Skeletal muscle cell (primary cell): ENCODE measurements at places on chromosomes 7 and 10.

GRCh38 chr7:70674571-70675010, 457.4 kb upstream of the GALNT17 start:
- DNase-seq: no peak

DNA sequence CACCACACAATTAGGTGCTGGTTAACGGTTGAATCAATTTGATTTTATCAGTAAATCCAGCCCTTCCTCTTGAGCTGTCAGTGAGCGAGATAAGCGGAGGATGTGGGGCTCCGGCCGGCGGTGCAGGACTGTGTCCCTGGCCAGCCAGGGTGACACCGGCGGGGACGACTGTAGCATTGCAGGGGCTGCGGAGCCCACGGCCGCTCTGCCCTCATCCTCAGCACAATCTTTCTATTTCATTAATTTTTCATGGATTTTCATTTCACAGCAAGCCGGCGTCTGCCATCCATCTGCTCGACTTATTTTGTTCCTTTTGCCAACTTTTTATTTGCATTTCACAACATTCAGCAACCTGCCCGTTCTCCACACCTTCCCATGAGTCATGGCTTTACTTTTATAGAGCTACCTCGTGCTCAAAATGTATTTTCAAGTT, 4.7 kb downstream of the ADARB2 start:
- no peak for DNase-seq

DNA sequence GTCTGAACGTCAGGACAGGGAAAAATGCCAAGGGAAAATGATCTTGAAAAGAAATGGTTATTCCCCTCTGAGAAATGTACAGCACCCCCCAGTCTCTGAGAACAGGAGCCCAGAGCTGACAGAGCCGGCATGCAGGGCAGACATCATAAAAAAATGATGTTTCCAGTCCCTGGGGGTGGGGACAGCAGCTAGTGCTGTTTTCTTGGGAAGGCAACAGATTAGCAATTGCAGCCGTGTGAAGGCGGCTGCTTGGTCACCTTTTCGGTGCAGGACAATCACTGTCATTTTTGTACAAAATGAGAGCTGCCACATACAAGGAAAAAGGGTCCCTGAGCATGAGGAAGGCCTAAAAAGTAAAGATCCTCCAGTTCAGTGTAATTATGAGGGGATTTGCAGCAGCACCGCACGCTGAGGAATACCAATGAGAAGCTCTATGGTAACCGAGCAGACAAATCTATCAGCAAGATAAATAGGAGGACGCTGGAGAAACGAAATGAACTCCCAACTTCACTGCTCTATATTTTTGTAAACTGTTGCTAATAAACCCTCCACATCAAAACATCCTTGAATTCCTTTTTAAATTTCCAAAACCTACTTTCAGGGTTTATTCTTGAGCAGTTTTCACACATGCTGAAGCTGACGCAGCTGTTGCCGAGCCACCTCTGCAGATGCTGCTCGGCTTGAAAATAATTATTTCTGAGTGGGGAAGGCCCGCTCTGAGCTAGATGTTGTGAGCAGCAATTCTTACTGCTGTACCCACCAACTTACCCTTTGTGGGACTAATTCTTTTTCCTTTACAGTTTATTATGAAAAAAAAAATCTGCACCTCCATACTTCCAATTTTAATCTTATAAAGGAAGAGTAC, 98.2 kb upstream of the NEBL start:
- no peak for DNase-seq

GRCh38 chr10:29256586-29256985, 32.3 kb upstream of the LYZL1 start:
- no peak for DNase-seq

GRCh38 chr10:22617516-22617915, 96.9 kb downstream of the PIP4K2A start:
- no peak for DNase-seq

- DNase-seq: no peak
Measured at GRCh38 chr10:12655940-12656339, 306.6 kb downstream of the CAMK1D start.

- DNase-seq: no peak
Measured at GRCh38 chr10:128744092-128744491, 617.9 kb upstream of the MKI67 start.

DNA sequence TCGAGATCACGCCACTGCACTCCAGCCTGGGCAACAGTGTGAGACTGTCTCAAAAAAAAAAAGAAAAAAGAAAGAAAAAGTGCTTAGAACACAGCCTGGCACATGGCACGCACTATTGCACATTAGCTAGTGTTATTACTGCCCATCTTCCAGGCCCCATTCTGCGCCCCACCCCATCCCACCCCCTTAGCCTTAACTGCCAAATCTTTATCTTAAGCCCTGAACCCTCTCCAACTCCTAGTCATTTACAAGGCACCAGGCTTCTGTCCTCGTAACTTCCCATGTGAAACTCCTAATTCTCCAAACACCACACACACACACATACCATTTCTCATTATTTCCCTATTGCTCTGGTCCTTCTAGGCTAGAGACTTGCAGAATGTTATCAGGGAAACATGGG, 4.8 kb downstream of the FRAT2 start:
- no peak for DNase-seq

DNA sequence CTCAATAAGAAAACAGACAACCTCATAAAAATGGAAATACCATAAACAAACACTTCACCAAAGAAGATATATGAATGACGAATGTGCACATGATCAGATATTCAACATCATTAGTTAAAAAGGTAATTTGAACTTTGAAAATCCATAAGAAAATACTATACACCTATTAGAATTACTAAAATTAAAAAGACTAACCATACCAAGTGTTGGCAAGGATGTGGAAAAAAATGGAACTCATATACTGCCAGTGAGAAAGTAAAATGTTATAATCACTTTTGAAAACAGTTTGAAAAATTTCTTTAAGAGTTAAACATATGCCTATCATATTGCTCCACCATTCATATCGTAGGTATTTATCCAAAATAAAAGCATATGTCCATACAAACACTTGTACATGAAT, 37.1 kb downstream of the EBLN1 start:
- no peak for DNase-seq

- DNase-seq: no peak
Measured at GRCh38 chr10:67802767-67803538, 35.0 kb downstream of the DNAJC12 start.

- no peak for DNase-seq
Measured at GRCh38 chr7:24657980-24658379, 84.7 kb downstream of the PALS2 start.

DNA sequence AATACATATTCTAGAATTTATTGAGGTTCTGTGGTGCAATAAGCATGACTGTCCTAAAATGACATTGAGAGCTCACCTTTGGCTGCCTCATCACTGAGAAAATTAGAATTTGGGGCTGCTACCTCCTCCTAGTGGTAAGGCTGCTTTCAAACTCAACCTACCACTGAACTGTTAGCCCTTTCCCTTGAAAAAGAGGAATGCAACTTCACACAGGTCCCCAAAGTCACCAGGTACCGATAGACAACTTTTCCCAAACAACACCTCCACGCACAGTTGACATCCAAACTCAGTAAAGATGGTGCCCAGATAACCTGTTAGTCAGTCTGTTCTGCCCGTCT, 75.9 kb upstream of the SCIN start:
- no peak for DNase-seq

GRCh38 chr10:89785095-89785494, 83.7 kb downstream of the KIF20B start:
- DNase-seq: no peak

- DNase-seq: no peak
Measured at GRCh38 chr7:28293527-28293835, 112.9 kb upstream of the JAZF1 start.

DNA sequence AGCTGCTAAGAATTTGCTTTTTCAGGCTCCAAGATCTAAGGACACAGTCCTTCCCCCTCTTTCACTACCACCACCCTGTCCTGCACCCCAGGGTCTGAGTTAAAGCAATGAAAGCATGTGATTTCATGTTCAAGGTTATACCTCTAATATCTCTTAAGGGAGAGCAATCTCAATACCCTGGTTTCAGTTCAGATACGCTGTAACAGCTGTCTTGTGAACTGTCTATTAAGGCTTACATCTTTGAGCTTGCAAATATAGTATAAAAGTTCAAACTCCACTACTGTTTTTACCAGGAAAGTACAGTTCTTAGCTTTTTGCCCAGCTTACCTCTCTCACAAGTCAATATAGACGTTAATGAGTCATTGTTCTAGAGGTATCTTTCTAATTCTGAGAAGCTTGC, 2.6 kb downstream of the CPVL start:
- no peak for DNase-seq

GRCh38 chr10:103416436-103417147, 20.2 kb downstream of the PDCD11 start:
- DNase-seq: peak; percentile 11
